Aorta (tissue), 5 donors: ENCODE measurements at places on chromosomes 1 and 21. TPM values are rescaled to one million over a fixed set of nuclear protein-coding genes. Genes with fewer than 3 reads are reported as not detected.

DNA sequence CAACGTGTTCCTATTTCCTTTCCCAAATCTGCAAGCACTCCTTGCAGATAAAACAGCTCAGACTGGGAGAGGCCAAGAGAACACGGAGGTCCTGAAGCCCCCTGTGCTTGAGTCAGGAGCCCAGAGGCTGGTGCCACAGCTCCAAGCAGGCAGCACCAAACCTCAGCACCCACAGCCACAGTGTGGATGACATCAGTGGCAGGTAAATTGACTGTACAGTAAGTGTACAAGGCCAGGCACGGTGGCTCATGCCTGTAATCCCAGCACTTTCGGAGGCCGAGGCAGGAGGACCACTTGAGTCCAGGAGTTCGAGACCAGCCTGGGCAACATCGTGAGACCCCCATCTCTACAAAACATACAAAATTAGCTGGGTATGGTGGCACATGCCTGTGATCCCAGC is 1.9 kb upstream of the COL6A1 start:
- H3K27me3 ChIP-seq: no peaks in the 10 kb centered on the region
- no peak overlapping the region for H3K27ac ChIP-seq
- H3K4me3 ChIP-seq: no peak overlapping the region
- peaks cover 4% of the 10 kb centered on the region for H3K36me3 ChIP-seq
- H3K4me1 ChIP-seq: no peaks in the 10 kb centered on the region
- DNase-seq: no peak

GRCh38 chr1:6358757-6359201 is 34.8 kb downstream of the ACOT7 start:
- no peaks in the 10 kb centered on the region for H3K4me1 ChIP-seq
- H3K27ac ChIP-seq: peak overlapping the region; percentile 70
- no peaks in the 10 kb centered on the region for H3K27me3 ChIP-seq
- H3K36me3 ChIP-seq: no peaks in the 10 kb centered on the region

DNA sequence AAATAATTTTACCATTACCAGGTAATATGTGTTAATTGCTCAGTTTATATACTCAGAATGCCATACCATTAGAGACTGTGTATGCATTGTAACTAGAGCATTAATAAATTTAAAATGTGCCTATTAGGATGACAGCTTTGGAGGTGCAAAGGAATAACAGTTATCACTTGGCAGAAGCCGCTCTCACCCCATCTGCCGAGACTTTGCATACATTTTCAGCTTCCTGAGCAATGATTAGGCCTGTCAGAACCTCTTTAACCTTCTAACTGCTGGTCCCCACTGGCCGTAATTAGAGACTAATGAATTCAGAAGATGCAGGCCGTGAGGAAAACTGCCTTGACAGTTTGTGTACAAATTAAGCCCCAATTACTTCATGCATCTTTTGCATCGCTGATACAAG is 158.0 kb upstream of the PROX1 start:
- no peaks in the 10 kb centered on the region for H3K27me3 ChIP-seq
- no peaks in the 10 kb centered on the region for H3K4me1 ChIP-seq
- no peaks in the 10 kb centered on the region for H3K36me3 ChIP-seq
- H3K4me3 ChIP-seq: no peak overlapping the region

DNA sequence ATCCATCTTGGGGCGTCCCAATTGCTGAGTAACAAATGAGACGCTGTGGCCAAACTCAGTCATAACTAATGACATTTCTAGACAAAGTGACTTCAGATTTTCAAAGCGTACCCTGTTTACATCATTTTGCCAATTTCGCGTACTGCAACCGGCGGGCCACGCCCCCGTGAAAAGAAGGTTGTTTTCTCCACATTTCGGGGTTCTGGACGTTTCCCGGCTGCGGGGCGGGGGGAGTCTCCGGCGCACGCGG is 282 bp upstream of the SOD1 start:
- peak overlapping the region; percentile 36 for H3K4me3 ChIP-seq
- H3K4me1 ChIP-seq: peaks cover 5% of the 10 kb centered on the region
- H3K27ac ChIP-seq: no peak overlapping the region
- no peaks in the 10 kb centered on the region for H3K36me3 ChIP-seq
- no peak for DNase-seq

GNL2 gene
- 33.9 TPM for total RNA-seq

GRCh38 chr1:101122452-101123166 is 97.0 kb upstream of the DPH5 start:
- DNase-seq: no peak
- no peaks in the 10 kb centered on the region for H3K36me3 ChIP-seq
- no peaks in the 10 kb centered on the region for H3K27me3 ChIP-seq
- no peak overlapping the region for H3K27ac ChIP-seq
- no peaks in the 10 kb centered on the region for H3K4me1 ChIP-seq

DNA sequence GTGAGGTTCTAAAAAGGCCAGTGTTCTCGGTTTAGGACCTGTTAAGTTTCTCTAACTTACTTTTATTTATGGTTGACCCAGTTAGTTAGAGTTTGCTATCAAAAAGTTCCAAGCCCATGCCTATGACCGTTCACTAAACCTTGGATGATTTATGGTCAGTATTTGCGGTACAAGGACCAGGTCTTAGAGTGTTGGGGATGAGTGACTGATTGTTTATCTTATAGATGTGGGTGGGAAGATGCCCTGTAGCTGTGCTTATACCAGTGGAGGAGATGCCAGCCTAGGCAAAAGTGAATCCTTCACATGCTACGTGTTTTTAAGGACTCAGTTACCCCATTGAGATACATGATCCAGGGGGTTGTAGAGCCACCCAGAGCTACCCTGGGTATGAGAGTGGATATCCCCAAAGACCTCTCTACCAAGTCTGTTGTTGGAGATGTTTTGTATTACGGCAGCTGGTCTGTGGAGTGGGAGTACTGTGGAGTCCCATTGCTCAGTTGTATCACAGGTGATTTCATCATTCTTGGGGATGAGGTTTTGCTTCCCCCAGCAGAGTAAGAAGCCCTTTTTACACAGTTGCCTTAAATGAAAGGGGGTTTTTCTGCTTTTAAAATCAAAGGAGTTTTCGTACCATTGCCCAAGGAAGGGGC is 2.1 kb downstream of the SLC22A15 start:
- no peak overlapping the region for H3K4me3 ChIP-seq
- no peak overlapping the region for H3K27ac ChIP-seq

VTCN1 gene
- total RNA-seq: 0.23 TPM

HSF2BP gene
- total RNA-seq: 0.51 TPM

DNA sequence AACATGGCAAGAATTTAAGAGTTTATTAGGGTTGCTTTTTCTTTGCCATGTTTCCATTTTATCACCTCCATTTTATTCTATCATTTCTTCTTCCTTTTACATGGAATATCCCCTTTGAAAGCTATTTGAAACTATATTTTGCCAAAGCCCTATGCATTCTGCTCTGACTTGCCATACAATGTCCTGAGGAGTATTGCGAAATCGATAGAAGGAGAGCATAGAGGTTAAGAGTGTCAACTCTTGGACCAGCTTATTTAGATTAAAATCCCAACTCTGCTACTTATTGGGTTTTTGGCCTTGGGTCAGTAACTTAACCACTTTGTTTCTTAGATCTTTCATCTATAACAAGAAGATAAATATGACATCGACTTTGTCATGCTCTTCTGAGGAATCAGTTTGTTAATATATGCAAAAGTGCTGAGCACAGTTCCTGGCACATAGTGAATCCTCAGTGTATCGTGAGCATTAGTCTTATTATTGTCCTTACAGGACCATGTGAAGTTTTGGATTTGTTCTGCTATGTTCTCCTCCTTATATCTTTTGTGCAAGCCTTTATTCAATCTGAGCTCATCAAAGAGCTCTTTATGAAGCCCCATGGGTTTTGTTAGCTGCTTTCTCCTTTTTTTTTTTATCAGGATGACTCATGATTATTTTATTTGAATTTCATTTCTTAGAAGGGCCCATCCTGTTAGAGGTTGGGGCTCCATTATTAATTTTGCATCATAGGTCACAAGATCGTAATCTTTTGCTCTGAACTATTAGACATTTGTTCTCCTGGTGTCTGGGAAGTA is 17.6 kb downstream of the ACKR1 start:
- DNase-seq: no peak
- no peaks in the 10 kb centered on the region for H3K36me3 ChIP-seq
- no peak overlapping the region for H3K4me3 ChIP-seq
- no peaks in the 10 kb centered on the region for H3K4me1 ChIP-seq
